Fibroblast of skin of right biceps (primary cell): ENCODE measurements at places on chromosomes 7 and 10.

DNA sequence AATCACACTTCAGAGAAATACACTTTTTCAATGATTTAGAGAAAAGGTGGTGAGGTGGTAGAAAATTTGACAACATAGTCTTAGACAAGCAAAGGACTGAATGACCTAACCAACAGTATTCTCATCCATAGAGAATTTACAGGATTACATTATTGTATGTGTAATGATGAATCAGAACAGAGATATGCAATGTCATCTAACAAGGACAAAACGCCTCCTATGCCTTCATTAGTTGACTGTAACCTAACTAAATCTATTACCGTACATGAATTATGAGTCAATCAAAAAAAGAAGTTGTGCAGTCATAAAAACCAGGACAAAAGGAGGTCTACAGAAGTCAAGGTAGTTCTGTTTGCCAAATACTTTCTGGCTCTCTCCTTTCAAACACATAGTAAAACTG lies 66.5 kb downstream of the RAB11FIP2 start:
- peak; percentile 86 for DNase-seq

GRCh38 chr7:118995350-118995749 lies 770.8 kb downstream of the ANKRD7 start:
- peak; percentile 7 for DNase-seq

DNA sequence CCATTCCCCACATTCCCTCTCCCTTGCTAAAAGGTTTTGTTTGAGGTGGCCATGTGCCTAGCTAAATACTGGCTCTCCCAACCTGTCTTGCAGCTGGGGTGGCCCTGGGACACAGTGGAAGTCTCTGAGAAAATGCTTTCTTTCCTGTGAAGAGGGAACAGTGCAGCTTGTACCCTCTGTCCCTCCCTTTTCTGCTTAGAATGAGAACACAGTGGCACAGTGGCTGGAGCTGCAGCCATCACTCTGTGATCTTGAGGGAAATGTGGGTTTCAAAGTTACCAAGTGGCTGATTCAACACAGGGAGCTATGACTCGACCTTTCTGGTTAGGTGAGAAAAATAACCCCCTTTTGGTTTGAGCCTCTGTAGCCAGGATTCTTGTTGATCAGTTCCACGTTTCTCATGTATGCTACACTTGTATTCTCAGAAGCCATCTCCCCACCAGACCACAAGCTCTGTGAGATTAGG lies 62.7 kb upstream of the CARD11 start:
- DNase-seq: no peak

- DNase-seq: peak; percentile 85
Measured at GRCh38 chr7:69374044-69374425, 224.2 kb upstream of the AUTS2 start.
